ENCODE measurements at places on chromosomes 2 and 18.

- no peak for DNase-seq
Measured at GRCh38 chr2:34123996-34124785, 525.1 kb upstream of the FAM98A start.

DNA sequence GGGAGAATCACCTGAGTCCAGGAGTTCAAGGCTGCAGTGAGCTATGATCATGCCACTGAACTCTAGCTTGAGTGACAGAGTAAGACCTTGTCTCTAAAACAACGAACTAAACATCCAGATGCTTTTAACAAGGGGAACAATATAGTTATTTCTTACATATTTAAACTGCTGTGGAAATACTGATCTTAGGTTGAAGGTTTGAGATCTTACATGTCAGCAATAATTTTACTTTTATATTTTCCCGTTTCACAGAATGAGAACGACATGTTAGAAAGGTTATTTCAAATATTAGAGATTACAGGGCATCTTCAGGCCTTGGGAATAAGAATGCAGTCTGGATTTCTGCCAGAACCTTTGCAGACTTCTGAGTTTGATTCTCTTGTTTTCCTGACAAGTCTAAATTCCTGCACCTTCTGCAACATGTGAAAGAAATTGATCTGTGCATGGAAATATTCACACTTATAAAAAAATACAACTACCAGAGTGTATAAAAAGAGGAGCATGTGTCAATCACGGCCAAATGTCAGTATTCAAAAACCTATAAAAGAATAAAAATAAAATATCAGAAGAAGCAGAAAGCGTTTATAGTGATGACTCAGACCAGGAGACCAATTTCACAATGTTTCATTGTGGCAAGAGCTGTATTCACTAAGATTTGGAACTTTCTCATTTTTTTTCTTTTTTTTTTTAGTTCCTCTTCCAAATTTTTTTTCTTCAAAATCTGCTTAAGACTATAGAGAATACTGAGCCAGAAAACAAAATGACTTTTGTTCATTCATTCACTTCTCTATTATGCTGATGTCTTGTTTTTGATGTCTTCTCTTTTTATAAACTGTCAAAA is 29.6 kb downstream of the COLEC12 start:
- DNase-seq = no peak

DNA sequence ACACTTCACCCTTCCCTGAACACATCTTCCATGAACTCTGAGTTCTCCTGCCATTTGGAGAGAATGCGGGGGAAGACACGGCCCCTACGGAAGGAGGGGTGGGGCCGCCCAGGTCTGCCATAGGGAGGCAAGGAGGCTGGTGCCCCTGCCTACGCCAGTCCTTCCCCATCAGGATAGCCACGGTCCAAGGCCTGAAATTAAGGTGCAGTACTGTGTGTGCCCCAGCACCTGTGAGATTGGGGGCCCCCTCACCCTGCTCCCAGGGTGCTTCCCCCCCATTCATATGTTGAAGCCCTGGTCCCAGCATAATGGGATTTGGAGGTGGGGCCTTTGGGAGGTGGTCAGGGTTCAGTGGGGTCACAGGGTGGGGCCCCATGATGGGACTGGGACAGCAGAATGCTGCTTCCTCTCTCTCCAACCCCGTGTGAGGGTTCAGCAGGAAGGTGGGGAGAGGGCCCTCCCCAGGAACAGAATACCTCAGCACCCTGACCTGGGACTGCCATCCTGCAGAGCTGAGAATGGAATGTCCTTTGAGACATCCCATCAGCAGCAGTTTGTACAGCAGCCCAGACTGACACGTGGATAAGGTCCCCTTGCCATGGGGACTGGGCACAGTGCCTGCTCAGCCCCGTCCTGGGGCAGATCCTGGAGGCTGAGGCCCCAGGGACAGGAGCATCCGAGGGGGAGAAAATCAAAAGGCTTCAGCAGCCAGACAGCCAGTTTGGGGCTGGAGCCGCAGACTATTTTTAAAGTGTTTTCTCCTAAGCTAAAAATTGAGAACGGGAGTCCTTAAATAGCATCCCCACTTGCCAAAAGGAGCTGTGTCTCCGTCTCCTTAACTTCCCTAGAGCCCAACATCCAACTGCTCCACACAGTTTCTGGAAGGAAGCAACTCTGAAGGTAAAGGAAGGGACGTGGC is 105.1 kb downstream of the NDUFA10 start:
- DNase-seq = no peak

GRCh38 chr2:241116606-241117560 is 14.8 kb upstream of the MTERF4 start:
- DNase-seq = no peak

GRCh38 chr2:117436697-117437096 is 377.8 kb upstream of the DDX18 start:
- no peak for DNase-seq

GRCh38 chr2:18123577-18123976 is 245.1 kb downstream of the KCNS3 start:
- DNase-seq = no peak

DNA sequence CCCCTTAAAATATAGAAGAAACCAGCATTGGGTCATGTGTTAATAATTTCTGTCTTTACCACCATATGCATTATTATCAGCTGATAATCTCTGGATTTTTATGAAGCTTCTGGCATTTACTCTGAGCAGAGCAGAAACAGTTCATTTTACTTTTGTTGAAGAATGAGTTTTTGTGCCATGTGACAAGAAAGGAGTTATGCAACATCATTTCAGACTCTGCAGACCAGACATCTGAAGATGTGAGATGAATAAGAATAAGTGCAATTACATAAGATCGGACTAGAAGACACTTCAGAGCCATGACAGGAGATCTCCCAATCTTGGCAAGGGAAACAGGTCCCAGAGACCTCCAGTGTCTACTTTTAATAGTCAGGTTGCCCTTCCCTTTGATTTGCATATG is 869.4 kb upstream of the VRK2 start:
- DNase-seq = no peak

GRCh38 chr2:16588565-16588964 is 77.1 kb downstream of the CYRIA start:
- DNase-seq = no peak

DNA sequence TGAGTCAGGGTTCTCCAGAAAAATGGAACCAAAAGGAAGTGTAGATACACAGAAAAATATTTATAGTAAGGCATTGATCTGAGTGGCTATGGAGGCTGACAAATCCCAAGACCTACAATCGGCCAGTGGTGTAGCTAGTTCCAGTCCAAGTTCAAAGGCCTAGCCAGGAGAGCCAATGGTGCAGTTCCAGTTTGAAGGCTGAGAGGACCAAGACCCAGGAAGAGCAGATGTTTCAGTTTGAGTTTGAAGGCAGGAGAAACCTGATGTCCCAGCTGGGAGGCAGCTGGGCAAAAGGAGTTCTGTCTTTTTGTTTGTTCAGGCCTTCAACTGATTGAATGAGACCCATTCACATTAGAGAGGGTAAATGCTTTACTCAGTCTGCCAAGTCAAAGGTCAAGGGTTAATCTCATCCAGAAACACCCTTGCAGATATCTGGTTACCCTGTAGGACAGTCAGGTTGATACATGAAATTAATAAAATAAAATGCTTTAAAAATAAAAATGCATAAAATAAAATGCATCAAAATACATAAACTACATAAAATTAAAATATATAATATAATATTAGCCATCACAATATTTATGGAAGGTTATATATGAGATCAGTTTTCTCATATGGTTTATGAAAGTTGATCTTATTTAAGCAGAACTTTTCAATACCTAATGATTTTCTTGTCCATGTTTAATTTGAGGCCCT is 38.7 kb downstream of the KCNE4 start:
- DNase-seq = no peak

All from putamen (tissue), 1 donor.